Activated effector memory CD4-positive, alpha-beta T cell treated with Interleukin-2 at 50 U/mL for 16 hours (primary cell): ENCODE measurements at places on chromosomes 2 and 18.

GRCh38 chr2:28633204-28633603, 118.4 kb upstream of the PPP1CB start:
- DNase-seq, result no peak

DNA sequence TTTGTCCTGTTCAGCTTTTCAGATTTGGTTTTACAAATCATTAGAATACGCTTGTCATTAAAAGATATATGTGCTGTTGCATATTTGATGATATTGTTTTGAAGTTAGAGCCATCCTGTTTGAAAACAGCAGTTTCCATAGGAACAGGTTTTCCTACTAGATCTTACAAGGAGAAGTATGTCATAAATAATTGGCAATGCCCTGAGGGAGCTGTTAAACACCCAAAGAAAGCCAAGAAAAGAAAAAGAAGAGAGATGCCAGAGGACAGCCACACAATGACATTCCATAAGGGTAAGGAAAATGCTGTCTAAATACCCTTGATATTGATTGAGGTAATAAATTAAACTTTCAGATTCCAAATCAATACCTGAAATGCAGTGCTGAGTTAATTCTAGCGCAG, 392.2 kb upstream of the CRIM1 start:
- DNase-seq, result no peak

DNA sequence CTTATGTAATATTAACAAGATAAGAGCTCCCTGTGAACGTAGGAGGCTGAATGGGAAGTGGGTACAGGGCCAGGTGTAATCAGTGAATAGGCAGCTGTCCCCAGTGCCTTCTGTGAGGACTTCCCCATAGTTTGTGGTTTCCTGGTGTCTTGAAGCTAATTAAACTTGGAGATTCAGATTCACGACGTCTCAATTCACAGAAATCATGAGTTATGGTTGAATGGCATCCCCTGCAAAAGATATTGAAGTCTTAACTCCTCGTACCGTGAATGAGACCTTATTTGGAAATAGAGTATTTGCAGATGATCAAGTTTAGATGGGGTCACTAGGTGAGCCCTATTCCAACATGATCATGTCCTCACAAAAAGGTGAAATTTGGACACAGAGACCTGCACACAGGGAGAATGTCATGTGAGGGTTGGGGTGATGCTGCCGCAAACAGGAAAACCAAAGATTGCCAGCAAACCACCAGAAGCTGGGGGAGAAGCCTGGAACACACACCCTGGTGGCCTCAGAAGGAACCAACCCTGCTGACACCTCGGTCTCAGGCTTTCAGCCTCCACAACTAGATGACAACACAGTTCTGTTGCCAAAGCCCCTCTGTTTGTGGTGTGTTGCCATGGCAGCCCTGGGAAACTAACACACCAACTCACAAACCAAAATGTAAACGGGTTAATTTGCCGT, 13.2 kb downstream of the ARL4C start:
- DNase-seq, result peak; percentile 72

- DNase-seq, result no peak
These were observed 1055.2 kb upstream of the FANCL start for GRCh38 chr2:59296279-59296678.

DNA sequence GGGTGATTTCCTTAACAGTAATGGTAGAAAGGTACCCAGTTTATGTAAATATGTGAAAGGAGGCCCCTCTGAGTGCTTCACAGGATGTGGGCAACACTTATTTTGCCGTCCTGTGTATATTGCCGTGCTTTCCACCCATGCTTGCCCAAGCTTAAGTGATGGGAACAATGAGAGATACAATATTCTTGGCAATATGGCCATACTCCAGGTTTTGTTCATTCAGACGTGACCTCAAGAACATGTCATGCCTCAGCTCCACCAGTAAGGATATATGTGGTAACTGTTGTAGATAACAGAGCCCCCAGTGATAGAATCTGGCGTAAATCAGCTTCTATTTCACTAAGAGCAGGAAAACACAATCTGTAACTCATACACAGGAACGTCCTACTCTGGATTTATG, 318.7 kb downstream of the PTPRM start:
- no peak for DNase-seq

DNA sequence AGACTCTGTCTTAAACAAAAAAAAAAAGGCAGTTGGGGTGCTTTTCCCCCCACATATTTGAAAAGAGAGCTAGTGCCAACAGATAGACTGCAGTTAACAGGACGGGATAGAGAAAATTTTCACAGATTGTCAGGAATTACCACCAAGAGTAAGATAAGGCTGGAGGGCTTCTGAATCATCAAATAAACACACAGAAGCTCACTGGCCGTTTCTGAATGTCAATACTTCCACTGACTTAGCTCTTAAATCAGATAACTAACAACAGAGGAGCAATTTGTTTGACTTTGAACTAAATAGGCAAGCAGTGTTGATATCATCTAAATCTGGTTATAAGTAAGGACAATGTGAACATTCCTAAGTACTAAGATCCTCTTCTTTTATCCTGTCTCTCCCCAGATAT, 34.7 kb downstream of the PIEZO2 start:
- DNase-seq, result no peak

DNA sequence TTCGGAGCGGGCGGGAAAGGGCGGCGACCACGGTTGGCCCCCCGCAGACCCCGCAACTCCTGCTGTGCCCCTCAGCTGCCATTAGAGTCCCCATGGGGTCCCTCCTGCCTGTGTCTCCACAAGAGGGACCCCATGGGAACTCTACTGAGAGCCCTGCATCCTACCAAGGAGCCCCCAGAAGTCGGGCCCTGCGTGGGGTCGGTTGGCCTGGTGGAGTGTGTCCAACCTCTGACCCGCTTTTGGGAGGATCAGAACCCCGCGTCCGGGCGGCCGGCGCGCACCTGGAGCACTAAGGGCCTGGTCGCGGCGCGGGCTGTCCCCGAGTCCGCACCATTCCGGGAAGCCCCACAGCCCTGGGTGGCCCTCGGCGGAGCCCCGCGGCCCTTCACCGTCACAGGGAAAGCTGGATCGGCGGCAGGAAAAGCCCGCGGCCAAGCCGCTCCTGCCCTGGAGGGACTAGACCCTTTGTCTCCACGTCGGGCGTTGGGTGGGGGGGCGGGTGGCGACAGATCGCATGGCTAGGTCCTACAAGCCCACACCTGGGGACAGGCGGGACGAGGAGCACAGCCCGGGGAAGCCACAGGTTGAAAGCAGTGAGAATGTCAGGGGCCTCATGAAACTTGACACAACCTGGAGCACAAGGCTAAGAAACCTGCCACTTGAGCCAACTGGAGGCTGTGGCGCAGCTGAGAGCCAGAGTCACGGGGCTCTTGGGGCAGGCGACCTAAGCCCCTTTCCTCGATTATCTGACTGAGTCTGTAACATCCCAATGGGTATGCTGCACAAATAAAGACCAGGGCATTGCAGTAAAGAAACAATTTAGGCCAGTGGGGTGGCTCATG, 11.2 kb upstream of the CXXC1 start:
- no peak for DNase-seq

GRCh38 chr2:27202854-27203253, 9.0 kb upstream of the ATRAID start:
- no peak for DNase-seq

GRCh38 chr2:15813481-15814266, 126.7 kb upstream of the MYCN start:
- no peak for DNase-seq

DNA sequence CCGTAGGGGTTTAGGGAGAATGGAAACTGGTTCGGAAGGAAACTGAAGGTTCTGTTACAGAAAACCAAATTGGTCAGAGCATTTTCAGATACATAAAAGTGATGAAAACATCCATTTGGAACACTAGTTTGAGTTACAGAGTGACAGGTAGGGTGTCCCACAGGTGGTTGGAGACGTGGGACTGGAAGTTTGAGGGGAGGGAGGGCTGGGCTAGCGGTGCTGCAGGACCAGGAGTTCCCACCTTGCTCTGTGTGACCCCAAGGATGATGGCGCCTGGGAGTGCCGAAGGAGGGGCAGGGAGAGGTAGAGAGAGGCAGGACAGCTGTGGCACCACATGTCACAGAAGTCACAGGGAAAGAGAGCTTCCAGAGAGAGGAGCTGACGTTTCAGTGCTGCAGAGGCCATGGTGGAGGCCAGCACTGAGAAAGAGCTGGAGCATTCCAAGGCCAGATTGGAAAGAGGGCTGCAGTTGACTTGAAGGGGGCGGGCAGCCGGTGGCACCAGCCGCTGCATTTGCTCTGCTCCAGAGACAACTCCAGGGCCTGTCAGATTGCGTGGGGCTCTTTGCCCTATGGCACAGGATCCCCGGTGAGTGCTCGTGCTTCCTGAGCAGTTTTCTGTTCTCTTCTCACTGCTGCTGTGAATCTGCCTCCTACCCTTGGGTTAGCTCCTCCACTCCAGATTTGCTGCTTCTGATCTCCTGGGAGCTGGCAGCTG, 56.2 kb upstream of the FOSL2 start:
- no peak for DNase-seq

DNA sequence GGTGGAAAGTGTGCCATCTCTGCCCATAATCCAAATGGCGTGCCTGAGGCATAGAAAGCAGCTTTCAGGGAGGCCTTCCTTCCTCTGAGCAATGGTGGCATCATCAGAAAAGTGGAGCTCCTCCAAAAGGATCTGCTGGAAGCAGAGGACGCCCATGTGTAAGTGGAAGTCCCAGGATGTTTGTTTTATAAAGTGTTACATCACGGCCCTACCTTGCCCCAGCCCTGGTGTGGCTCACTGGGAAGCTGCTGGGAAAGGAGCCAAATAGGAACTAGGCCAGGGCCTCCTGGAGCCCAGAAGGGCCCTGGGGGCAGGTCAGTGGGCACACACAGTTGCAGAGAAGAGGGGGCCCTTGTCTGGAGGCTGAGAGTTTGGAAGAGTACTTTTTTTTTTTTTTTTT, 4.2 kb upstream of the ODC1 start:
- DNase-seq, result no peak
